ENCODE measurements at places on chromosomes 13 and 19.

GRCh38 chr19:47806435-47806834 is 2.1 kb upstream of the TPRX1 start:
- no peak for DNase-seq

- no peak for DNase-seq
These were observed 2.2 kb downstream of the TJP3 start for GRCh38 chr19:3710265-3710812.

DNA sequence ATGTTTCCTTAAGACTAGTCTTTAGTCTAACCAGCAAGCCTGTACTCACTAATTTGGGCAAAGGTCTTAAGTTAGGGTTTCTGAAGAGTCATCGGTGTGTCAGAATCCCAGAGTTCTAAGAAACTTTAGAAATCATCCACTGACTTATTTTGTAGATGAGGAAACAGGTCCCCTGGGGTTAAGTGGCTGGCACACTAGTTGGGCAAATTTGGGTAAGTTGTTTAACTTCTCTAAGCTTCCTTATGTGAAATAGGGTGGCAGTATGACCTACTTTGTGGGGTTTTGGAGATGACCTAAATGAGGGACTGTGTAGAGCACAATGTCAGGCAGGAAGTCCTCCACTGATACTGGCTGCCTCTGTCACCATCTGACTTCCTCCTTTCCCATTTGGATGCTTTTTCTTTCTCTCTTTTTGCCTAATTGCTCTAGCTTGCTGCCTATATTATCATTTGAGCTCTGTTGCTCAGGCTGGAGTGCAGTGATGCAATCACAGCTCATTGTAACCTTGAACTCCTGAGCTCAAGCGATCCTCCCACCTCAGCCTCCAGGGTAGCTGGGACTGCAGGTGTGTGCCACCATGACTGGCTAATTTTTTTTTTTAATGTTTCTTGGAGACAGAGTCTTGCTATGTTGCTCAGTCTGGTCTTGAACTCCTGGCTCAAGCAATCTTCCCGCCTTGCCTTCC is 2.3 kb downstream of the ADGRE3 start:
- no peak for DNase-seq

- DNase-seq, result no peak
These were observed 154.3 kb upstream of the VSTM2B start for GRCh38 chr19:29371251-29372090.

- no peak for DNase-seq
These were observed 1505.1 kb upstream of the SLC10A2 start for GRCh38 chr13:104571161-104571892.

- DNase-seq, result no peak
These were observed 13.9 kb downstream of the SGTA start for GRCh38 chr19:2769218-2769617.

GRCh38 chr13:109626386-109627171 is 159.8 kb downstream of the IRS2 start:
- DNase-seq, result no peak

GRCh38 chr13:91722267-91722884 is 324.0 kb downstream of the GPC5 start:
- no peak for DNase-seq

DNA sequence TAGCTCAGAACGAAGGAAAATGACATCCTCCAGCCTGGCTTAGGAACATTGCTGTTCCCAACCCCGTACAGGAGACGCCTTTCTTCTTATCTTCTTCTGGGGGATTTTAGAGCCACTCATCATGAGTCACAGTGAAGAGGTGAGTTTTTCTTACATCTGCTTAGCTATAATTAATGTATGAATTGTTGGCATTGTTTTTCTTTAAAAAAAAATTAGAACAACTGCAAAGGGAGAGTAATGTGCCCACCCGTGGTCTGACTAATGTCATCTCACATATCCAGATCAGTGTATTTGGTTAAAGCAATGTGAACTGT is 310.6 kb upstream of the TSHZ3 start:
- no peak for DNase-seq

Data from activated gamma-delta T cell treated with anti-CD3 and anti-CD28 coated beads, Interleukin-2, amount 50 U/mL, for 16 hours (primary cell).